Stimulated activated CD8-positive, alpha-beta memory T cell treated with anti-CD3 and anti-CD28 coated beads, Interleukin-15, amount 100 ng/mL, for 4 hours (primary cell): ENCODE measurements at places on chromosomes 16 and 17.

GRCh38 chr17:64458756-64459155 is 9.8 kb downstream of the MILR1 start:
- DNase-seq, result no peak

DNA sequence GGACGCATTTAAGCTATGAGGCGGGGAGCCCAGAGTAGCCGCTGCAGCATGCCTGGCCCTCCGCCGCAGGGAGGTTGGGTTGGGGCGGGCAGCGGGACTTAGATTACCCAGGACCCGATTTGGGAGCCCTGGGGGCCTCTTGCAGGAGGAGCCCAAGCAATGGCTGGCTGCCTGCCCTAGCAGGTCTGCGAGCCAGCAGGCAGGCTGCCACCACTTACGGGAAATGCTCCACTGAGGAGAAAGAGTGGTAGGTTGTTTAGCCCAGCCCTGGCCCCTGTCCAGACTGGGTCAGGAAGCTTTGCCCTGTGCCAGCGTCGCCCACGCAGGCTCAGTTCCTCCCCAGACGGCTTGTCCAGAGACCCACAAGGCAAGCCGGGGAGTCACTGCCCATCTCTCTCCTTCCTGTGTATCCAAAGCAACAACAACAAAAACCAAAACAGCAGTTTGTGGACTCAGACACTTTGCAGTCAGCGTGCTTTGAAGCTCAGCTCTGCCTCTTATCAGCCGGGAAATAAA is 10.3 kb upstream of the TVP23A start:
- no peak for DNase-seq

DNA sequence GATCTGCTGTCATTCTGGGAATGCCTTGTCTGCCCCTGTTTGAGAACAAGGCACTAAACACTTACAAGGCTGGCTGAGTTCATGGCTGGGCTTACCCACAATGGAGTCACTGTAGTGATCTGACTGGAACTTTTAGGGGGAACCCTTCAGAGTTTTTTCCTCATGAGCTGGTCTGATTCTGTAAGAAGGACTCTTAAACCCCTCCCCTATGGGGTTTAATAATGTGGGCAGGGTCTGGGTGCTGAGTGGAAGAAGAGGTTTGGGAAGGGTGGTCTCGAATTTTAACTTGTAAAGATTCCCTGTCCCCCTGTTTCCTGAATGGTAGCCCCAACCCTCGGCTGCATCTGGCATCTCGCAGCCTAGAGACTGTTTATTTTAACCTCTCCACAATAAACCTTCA is 30.6 kb downstream of the OSBPL7 start:
- DNase-seq, result no peak

GRCh38 chr16:21277045-21277926 is 804 bp downstream of the CRYM start:
- DNase-seq, result no peak

GRCh38 chr17:27471321-27472269 is 15.3 kb downstream of the KSR1 start:
- peak; percentile 74 for DNase-seq

DNA sequence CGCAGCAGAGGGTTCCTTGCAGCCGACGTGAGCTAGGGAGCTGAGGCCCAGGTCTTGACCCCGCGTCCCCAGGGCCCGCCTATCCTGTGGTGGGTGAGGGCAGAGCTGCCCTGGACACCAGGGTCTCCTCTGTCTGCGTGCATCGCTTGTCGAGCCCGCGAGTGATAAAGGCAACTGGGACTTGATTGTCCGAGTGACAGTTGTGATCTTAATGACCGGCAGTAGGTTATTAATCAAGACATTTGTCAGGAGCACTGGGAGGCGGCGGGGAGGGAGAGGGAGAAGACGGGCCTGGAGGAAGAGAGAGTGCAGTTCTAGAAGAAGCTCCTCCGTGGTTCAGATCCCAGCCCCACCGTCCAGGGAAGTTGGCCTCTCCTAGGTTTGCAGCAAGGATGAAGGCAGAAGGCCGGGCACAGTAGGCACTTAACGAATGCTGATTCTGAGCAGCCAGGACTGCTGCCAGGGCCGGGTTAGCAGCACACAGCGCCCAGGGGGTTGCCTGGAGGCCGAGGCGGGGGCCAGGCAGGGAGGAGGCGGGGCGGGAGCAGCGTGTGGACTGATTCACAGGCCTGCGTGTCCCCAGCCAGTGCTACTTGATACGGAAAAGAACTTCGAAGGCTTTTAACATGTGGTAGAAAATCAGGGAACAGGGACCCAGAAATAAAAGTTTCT is 11.3 kb upstream of the GSE1 start:
- DNase-seq, result no peak

GRCh38 chr16:80932708-80933095 is 74.0 kb downstream of the CMC2 start:
- no peak for DNase-seq

DNA sequence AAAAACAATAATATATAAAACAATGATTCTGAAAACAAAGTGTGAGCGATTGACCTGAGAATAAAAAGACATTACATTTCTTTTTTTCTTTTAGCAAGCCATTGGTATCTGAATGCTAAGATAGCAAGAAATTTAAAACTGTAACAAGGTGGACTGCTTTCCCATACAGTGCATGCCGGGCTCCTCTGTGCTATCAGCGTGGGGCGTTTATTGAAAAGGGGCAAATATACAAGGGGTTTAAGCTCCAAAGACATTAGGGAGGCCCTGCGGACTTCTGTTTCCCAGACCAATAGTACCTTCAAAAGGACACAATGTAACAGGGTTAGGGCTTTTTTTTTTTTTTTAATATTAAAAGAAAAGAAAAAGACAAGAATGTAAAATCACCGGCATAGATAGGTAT is 261.3 kb downstream of the ZFHX3 start:
- DNase-seq, result no peak

- DNase-seq, result no peak
These were observed 201.5 kb downstream of the SPECC1 start for GRCh38 chr17:20210614-20211013.

DNA sequence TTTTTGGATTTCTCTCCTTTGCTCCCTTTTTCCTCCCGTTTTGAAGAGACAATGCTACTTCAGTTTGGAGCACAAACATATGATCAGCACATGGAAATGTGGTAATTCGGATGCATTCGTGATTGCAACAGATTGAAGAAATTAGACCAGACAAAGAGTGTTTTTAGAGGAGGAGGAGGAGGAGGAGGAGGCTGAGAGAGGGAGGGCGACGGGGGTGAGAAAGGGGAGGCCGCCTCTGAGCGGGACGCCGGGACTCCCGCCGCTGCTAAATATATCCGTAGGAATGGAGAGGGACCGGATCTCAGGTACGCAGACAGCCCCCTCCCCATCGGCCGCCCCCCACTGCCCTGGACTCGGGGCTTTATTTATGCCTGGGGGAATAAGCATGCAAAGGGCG is 179.3 kb downstream of the SEC14L1 start:
- no peak for DNase-seq

GRCh38 chr17:55219459-55219858 is 45.3 kb upstream of the HLF start:
- no peak for DNase-seq

- no peak for DNase-seq
These were observed 9.7 kb downstream of the NEUROD2 start for GRCh38 chr17:39598047-39598481.

GRCh38 chr17:2716649-2717048 is 5.1 kb upstream of the CLUH start:
- no peak for DNase-seq

DNA sequence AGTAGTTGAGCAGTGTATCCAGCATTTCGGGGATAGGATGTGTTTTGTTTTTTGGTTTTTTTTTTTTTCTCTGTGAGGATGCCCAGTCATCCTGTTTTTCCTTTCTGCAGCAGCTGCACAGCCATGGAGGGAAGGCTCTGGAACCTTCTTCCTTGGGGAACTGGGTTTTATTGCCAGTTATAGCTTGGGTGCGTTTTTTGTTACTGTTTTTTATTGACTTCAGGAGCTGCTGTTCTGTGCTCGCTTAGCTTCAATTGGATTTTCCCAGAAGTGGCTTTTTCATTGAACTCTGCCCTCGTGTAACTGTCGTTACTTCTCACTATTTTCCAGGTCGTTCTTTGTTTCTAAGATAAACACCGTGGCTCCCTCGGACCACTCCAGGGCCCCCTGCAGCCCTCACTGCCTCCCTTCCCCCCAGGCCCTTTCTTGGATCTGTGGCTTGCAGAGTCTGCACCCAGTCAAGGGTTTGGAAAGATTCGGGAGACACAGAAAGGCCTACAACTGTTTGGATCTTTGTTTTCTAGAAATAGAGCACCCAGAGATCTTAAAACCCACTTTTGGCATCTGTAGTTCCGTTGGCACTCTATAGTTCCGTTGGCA is 119.7 kb upstream of the CACNG5 start:
- no peak for DNase-seq

DNA sequence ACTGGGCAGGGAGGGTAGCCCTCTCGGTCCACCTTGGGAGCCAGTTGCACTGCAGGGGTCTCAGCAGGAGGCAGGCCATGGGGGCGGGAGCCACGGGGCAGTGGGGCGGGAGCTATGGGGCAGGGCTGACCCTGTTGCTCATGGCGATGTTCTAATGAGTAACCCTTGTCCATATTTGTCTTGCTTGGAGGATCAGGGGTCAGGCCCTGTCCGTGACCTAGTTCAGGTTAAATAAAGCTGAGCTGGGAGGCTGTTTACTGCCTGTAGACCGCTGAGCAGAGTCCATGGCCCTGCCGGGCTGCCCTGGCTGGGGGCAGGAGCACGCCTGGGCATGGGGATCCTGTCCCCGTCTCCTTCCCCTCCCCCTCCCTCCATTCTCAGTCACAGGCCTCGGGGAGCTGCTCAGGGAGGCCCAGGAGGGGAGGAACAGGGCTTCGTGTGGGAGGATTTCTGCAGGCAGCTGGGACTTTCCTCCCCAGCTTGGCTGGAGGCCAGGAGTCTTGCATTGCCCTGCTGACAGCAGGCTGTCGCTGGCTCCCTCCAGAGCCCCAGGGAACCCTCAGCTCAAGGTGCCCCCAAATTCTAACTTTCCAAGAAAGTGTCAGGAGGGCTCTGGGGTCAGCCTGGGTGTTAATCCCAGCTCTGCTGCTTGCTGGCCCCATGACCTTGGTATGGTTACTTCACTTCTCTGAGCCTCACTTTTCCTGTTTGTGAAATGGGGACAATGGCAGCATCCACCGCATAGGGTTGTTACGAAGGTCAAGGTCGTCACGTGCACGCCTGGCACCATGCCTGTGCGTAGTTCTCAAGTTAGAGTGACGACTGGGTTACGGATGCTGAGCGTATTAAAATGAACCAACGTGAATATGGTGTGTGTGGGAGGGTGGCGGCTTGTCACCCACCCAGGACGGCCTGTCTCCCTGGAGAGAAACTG is 6.1 kb upstream of the SERPINF2 start:
- no peak for DNase-seq

DNA sequence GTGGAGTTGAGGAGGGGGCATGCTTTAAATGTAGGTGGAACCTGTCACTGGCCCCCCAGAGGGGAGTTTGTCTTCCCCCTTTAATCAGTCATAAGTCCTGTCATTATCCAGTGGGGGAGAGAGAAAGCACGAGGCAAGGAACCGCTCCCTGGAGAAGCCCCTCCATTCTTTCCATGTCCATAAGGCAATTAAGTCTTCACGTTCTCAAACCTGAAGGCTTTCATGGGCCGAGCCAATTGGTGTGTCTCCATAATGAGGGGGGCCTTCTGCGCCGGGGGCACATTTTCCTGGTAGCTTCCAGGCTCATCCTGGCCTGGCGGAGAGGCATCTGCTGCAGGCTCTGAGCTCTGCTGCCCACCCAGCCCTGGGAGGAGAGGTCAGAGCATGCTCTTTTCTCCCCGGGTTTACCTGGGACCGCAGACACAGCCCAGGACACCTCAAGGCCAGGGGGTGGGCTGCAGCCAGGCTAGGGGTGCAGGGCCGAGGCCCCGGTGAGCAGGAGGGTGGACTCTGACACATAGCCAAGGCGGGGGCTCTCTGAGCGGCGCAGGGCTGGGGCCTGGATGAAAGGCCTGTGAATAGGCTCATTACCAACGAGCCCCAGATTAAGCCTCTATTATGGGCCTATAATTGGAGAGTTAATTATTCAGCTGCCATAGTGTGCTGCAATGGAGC is 42.5 kb downstream of the C16orf78 start:
- DNase-seq, result no peak

- no peak for DNase-seq
These were observed 84.7 kb upstream of the ELAC2 start for GRCh38 chr17:13102477-13102876.

DNA sequence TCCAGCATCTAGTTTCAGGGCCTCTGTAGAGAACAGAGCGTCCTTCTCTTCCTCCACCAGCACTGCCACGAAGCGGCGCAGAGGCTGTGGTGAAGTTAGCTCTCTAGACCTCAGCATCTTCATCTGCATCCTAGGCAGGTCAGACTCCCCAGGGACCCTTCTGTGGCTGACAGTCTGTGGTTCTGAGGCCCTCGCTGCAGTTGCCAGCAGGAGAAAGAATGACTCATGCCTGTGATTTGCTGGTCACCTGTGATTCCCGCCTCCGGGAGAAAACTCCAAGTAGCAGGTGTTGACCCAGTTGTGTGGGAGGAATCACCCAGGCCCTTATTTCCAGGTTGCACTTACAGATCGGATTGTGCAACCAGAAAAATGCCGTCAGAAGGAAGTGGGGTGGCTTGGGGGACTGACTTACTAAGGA is 117.3 kb upstream of the CACNG5 start:
- DNase-seq, result no peak

GRCh38 chr17:17745476-17746455 is 64.5 kb downstream of the RAI1 start:
- DNase-seq, result no peak

- DNase-seq, result no peak
These were observed 258.7 kb downstream of the SEC14L1 start for GRCh38 chr17:77399319-77399957.

DNA sequence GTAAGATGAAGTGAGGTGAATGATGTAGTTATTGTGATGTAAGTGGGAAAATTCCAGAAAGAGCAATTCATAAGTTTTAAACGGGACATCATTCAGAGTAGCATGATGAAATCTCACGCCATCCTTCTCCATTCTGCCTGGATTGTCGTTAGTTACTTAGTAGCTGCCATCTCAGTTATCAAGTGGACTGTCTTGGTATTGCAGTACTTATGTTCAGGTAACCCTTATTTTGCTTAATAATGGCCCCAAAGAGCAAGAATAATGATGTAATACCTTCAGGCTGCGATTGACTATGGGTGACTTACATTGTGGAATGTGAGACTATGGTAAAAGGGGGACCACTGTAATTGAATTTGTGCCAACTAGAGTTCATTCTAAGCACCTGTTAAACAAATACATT is 234.1 kb upstream of the TOM1L1 start:
- no peak for DNase-seq

GRCh38 chr17:34616148-34616547 is 36.8 kb downstream of the TMEM132E start:
- no peak for DNase-seq

DNA sequence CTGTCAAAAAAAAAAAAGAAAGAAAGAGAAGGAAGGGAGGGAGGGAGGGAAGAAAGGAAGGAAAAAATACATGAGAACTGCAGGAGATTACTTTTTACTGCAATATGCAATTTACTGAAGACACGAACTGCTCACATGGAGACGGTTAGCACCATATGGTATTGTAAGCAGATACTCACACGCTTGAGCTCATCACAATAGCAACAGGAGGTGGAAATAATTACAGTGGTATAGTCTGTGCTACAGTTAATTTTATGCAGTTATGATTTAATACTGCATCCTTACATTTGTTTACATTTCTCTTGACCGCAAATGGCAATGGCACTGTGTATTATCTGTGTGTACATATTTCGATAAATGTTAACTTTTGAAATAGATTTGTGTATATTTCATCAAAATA is 21.4 kb upstream of the SLC46A1 start:
- no peak for DNase-seq
